ENCODE measurements at places on chromosomes 1 and 21.

DNA sequence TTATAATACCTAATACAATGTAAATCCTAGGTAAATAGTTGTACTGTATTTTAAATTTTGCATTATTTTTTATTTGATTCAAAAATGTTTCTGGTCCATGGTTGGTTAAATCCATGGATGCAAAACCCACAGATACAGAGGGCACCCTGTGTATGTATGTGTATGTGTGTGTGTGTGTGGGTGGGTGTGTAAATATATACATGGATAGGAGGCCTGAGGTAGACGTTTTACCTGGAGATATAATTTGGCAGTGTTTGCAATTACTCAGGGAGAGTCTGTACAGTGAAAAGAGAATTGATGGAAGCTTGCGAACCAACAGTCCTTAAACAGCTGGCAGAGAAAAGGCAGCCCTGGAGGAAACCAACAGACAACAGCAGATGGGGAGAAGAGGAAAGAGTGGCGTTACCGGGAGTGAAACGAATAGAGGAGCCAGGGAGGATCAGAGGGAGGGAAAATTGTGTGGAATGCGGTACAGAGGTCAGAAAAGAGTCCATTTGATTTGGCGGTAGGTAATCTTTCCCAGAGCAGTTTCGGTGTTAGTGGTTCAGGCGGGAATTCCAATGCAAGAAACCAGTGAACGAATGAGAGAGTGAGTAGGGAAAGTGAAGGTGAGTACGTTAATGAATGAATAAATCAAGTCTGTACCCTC is 47.9 kb upstream of the NBL1 start:
- DNase-seq = no peak

DNA sequence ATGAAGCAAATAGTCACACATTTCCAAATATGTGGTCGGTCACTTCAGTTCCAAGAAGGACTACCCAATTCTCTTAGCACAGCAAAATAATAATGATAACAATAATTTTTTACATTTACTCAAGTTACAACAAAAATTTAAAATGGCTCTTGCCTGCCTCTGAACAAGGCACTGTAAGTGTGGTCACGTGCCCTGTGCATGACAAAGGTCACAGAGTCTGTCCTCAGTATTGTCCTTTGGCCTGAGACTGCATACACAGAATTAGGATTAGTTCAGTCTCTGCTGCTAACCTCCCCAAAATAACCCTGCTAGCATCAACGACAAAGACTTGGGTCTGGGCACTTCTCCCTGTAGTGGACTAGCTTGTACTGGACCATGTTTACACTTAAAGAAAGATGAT is 297.1 kb upstream of the DUSP10 start:
- DNase-seq = no peak

GRCh38 chr1:81391125-81391828 is 409.5 kb upstream of the ADGRL2 start:
- no peak for DNase-seq

- DNase-seq = no peak
Measured at GRCh38 chr1:1066403-1067283, 7.5 kb downstream of the RNF223 start.

DNA sequence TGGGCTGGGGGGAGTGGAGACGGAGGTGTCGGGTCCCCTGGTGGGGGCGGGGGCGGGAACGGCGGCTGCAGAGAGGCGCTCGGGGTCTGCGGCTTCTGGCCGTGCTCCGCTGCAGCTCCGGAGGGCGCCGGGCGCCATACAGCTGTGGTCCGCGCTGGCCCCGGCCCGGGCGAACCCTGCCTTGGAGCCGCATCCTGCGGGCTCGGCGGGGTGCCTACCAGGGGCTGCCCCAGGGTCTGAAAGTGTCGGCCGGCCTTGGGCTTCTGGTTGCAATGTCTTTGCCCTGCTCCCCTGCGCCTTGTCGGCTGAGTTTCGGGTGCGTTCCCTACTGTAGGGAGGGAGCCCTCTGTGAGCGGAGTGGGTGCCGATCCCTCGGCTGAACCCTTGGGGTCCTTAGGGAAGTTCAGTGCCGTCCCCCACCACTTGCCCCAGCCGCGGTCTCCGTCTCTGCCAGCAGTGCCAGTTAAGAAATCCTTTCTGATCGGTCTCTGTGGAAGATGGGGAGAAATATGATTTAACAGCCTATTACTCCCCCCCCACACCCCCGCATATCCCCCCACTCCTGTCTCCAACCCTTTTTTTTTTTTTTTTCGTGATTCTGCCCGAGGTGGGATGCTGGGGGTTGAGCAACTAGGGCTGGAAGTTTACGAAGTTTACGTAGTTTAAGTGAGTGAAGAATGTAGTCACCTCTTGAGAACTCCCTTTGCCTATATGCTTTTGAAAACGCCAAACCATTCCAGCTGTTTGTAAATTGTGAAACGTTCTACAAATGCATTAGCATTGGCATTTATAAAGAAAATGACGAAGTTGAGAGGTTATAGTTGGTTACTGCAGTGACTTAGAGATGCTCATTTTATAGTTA is 588 bp downstream of the NEXN start:
- no peak for DNase-seq
